RWPE1 (cell line): ENCODE measurements at places on chromosomes 6 and 20.

GRCh38 chr20:3973705-3974104 lies 41.7 kb downstream of the RNF24 start:
- DNase-seq, result no peak

DNA sequence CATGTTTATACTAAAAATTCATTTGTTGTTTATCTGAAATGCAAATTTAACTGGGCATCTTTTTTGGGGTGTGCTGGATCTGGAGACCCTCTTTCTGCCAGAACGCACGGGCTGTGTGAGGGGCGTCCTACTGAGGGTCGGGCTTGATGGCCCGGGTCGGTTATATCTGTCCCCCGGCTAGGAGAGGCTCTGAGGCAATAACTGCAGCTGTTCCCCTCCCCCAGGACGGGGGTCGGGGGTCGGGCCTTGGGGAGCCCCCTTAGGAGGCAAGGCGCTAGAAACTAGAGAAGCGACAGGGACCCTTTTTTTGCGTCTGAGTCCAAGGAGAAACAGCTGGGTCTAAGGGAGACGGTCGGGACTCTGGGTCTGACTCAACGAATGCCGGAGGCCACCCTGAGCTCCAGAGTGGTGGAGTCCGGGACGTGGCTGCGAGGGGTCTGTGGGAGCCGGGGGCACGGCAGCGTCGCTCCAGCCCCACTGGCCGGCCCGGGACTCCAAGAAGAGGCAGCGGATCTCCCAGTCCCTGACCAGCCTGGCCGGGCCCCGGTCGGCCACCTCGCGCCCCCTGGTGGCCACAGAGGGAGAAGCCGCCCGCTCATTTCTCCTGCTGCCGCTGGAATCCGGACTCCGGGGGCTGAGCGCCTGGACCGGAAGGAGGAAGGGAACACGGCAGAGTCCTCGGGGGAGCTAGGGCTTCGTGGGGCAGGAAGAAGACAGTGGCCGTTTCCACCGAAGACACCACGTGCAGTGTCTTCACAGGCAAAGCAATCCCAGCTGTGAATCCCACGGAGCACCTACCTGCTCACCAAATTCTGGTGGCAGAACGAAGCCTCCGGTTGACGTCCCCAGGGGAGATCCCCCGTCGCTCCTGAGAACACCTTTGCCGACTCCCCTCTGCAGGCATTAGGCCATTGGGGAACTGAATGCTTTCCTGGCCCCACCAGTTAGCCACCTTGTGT lies 24.0 kb upstream of the SCML4 start:
- peak; percentile 80 for DNase-seq

- peak; percentile 32 for DNase-seq
These were observed 170.3 kb upstream of the AHI1 start for GRCh38 chr6:135667691-135668455.

DNA sequence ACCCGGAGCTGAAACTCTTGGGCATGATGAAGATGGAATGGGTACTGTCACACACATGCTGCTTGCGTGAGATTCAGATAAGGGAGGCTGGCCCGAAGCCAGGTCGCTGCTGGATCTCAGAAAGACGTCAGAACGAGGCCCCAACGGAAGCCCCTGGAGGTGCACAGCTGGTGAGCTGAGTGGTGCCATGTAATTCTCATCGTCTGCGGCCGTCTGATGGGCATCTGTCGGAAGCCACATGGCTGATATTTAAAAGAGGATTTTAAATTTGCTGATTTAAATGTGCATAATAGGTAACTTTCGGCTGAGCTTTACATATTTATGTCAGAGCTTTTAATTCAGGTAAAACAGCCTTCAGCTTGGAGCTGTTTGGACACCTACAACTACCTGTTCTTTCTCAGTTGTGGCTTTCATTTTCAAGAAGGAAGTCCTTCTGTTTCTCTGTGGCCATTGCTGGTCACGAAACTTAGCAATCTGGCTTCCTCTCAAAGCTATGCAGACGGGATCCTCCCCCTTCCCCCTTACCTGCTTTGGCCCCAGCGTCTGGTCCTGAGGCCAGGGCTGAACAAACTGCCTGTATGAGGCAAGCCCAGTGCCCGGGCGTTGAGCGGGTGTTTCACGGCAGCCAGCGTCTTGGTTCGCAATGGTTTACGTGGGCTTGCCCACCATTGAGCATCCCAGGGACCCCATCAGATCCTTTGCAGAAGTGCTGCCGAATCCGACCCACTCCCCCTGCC lies 9.2 kb downstream of the SLCO4A1 start:
- peak; percentile 36 for DNase-seq

- DNase-seq, result no peak
These were observed 189.8 kb downstream of the FOXA2 start for GRCh38 chr20:22394583-22394982.

- DNase-seq, result no peak
These were observed 1.0 kb upstream of the ZBTB22 start for GRCh38 chr6:33318426-33319073.

- DNase-seq, result peak; percentile 25
These were observed 93.6 kb downstream of the KHDC1L start for GRCh38 chr6:73131706-73132105.

DNA sequence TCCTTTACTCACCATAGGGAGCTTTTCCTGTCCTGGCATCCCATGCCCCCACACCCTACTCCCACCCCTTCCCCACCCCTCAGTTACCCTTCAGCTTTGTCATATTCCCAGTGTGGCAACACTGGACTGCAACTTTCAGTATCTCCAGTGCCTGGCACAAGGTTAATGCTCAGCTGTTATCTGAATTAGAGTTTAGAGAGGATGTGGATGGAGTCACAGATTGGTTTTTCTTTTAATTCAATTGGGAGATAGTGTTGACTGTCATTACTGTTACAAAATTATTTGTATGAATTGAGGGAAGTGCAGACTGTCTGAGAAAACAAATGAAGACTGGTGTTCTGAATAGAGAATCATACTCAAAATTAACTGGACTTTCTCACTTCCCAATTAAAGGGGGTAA lies 89.9 kb downstream of the TULP4 start:
- DNase-seq, result no peak

DNA sequence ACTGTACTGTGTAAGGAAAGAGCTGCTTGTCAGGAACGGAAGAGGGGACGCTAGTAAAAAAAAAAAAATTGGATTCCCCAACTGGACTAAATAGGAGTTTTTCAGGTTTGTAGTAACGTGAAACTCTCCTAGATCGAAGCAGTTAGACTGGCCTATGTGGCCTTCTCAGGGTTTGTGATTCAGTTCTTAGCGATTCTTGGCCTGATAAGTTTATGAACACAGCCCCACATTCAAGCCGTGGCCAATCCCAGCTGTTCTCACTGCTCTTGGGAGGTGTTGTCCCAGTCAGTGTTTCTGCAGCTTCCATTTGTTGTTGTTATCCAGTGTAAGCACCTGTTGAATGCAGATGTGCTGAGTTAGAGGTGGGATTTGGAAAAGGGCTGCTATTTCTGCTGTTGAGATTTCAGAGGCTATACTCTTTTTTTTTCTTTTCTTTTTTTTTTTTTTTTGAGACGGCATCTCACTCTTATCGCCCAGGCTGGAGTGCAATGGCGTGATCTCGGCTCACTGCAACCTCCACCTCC lies 29.7 kb downstream of the TAF8 start:
- DNase-seq, result no peak

DNA sequence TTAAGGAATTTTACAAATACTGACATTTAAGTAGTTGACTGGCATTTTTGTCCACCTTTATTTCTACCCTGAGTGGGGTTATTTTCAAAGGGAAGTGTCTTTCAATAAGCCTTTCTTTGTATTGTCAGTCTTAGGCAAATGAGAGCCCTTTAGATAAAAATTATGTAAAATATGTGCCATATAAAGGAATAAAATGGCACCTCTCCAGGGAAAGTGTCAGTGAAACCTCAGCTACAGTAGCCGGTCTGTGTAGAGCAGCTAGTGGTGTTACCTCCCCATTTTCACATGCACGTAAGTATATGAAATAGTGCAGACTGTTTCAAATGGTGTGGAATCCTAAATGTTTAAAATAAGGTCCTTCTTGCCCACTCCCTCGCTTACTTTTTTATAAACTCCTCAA lies 5.0 kb downstream of the FAM217B start:
- DNase-seq, result no peak

GRCh38 chr20:32807706-32808105 lies 12.0 kb upstream of the MAPRE1 start:
- no peak for DNase-seq

DNA sequence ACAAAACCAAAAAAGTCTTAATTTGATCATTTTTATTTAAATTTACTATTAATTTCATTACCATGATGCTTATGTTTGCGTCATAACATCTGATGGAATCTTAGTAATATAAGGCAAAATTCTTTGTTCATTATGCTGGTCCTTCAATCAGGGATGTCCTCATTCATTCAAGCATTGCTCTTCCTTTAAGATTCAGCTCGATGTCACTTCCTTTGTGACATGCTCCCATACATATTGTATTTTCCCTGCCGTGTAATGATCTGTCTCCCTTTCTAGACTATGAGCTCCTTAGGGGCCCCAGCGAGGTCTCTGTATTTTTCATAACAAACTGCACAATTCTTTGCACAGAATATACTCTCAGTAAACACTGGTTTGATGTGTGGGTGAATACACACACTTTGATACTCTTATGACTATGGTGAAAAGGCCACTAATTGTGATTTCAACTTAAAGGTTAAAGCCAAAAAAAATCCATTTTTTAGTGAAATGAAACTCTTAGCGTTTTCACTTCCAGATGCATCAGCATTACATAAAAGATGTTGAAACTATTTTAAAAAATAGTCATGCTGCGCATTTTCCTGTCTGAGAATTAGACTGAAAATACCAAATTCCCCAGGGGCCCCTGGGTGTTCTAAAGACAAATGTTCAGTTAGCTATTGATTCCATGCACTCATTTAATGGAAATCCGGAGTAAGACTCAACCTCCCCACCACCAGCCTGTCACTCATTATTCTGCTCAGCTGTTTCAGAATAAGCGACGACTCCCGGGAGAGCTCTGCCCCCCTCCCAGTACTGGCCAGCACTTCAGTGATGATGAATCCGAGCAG lies 169.7 kb downstream of the ATXN1 start:
- DNase-seq, result no peak
